ENCODE measurements at places on chromosomes 4 and X.

- DNase-seq, result no peak
These were observed 90.3 kb downstream of the CYSLTR1 start for GRCh38 chrX:78237127-78237526.

DNA sequence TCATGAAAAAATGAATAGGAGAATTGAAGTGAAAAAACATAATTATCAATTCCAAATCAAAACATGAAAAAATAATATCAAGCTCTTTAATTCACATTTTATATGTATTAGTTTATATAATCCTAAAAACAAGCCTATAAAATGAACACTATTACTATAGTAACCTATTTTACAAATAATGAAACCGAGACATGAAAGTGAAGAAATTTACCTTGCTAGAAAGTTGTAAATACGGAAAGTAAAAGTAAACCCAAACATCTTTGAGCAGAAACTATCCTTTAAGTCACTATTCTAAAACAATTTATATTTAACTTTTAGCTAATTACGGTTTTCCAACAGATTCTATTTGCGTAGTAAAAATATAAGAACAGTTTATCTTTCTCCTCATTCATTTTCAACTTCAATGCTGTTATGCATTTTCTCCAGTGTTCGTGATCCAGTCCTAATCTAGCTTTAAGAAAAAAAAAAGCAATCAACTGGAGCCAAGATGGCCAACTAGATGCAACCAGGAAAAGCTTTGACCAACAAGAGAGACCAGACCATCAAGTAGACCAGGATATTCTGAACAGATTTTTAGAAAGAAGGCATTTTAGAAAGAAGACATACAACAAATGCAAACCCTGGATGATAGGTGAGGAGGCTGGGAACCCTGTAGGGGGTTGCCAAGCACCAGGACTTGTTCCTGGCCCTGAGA, 67.0 kb downstream of the DDX53 start:
- DNase-seq, result no peak

- no peak for DNase-seq
These were observed 2.4 kb downstream of the CXXC4 start for GRCh38 chr4:104492183-104492771.

DNA sequence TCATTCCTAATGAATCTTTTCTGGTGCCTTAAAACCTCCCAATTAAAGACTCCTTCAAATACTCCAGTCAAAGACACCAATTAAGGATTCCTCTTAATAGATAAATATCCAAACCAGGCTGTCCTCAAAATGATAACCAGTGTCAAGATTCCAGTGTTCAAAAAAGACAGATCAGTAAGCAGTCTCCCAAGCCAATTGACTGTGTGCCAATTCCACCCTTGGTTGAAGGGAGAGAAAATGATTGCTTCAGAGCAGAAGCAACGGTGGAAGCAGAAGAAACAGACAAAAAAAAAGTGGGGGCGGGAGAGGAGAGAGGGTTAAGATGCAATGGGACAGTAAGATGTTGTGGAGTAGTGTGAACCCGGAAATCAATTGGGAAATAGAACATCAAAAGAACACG, 216.0 kb upstream of the FTHL17 start:
- no peak for DNase-seq

DNA sequence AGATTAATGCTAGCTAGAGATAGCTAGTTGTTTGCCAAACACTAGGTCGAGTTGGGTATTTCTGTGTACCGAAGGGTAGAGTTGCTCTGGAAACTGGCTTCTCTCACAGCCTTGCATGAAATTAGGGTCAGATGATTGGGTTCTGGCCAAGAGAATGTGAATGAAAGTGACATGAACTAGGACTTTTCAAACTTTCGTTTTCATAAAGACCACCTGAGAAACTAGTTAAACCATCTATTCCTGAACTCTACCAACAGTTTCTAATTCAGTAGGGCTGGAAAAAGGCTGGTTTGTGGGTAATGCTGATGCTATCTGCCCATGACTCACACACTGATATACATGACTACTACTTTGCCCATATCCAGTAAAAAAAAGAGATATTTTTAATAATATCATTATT, 157.6 kb downstream of the GASK1B start:
- no peak for DNase-seq

- no peak for DNase-seq
These were observed 7.6 kb upstream of the VEGFD start for GRCh38 chrX:15391850-15392249.

DNA sequence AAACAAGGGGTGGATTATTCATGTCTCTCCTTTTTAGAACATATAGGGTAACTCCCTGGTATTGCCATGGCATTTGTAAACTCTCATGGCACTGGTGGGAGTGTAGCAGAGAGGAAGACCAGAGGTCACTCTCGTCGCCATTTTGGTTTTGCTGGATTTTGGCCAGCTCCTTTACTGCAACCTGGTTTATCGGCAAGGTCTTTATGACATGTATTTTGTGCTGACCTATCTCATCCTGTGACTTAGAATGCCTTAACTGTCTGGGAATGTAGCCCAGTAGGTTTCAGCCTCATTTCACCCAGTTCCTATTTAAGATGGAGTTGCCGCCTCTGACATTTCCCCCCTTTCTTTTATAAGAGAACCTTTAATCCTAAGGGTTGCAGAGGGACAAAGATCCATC, 45.8 kb downstream of the MGST2 start:
- DNase-seq, result no peak

DNA sequence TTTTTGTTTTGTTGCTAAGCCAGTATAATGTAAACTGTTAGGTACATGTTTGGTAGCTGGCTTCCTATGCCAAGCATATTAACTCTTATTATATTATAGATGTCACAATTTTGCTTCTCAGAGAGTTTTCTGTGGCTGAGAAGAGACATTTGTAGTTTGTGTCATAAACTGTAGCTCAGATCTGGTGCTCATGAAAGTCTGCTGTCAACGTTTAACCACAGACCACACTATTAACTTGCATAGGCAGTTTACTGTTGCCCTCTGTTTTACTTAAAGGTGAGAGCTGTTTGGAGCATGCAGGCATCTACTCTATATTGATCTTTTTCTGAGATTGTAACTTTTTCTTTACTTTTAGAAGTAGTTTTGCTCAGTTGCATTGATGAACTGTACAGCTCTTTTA, 166.8 kb downstream of the TLL1 start:
- DNase-seq, result no peak

DNA sequence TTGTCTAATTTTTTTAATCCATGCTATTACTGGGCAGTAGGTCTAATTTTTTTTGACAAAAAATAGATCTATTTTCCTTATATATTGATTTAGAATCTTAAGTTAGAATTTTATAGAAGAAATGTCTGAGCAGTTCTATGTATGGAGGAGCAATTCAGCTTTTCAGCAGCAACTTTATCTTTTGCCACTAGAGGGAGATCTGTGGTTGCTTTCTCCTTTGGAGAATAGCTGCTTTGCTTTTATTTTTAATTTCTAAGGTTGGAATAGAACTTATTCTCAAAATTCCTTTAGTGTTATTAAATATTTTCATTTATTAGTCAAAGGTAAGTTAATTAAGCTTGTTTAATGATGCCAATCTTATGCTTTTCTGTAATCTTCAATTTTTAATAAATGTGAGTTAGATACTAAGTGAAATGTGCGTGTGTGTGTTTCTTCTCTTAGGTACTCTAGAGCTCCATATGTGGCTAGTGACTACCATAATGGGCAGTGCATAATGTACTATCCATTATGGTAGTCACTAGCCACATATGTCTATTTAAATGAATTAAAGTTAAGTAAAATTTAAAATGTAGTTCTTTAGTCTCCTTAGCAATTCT, 29.3 kb downstream of the FAM199X start:
- peak; percentile 24 for DNase-seq

DNA sequence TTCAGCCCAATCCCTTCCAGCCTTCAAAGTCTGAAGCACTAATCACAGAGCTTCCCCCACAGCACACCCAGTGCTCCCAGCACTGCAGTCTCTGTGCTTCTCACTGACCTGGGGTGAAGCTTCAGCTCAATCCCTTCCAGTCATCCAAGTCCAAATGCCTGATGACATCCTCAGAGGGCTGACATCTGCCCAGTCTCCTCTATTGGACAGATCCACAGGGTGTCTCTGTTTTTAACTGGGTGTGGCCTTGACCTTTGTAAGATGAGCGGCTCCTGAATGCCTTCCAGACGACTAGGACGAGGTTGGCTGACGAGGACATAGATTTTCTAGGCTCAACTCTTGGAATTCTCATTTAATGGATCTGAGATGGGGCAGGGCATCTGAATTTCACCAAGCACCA, 7.6 kb upstream of the SLC2A9 start:
- no peak for DNase-seq

- DNase-seq, result no peak
These were observed 83.8 kb downstream of the FIP1L1 start for GRCh38 chr4:53461244-53461643.

DNA sequence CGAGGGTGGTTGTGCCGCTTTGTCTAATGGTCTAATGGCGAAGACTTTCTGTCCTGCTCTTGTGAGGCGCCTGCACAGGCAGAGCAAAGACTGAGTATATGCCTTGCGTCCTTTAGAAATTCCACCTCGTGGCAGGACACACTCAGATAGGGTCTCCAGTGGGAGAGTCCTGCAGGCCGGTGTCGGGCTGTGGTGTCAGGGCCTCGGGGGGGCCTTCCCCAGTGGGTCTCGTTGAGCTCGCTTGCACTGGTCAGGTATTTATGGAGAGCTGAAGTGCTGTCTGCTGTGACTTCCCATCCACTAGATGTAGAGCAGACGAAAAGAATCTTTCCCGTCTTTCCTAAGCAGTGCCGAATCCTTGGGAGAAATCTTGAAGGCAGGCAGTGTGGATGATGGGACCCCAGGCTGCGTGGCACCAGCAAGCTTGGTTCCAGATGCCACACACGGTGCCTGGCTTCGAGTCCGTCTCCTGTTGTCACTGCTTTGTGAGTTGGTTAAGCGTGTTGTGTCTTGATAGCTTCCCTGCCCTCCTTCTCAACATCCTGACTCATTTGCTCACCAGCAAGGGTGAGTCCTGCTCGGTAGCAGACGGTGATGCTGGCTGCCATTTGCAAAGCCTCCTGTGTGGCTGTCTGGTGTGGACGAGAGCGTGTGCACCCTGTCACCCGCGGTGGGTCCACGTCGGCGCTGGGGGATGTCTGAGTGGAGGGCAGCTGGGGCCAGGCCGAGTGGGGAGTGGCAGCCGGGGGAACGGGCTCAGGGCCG, 20.5 kb downstream of the MAEA start:
- no peak for DNase-seq

- no peak for DNase-seq
These were observed 58.0 kb upstream of the ABCG2 start for GRCh38 chr4:88216395-88216794.

GRCh38 chr4:62531731-62532130, 1331.6 kb downstream of the ADGRL3 start:
- DNase-seq, result no peak

- DNase-seq, result no peak
These were observed 12.9 kb downstream of the TFE3 start for GRCh38 chrX:49030283-49030682.

DNA sequence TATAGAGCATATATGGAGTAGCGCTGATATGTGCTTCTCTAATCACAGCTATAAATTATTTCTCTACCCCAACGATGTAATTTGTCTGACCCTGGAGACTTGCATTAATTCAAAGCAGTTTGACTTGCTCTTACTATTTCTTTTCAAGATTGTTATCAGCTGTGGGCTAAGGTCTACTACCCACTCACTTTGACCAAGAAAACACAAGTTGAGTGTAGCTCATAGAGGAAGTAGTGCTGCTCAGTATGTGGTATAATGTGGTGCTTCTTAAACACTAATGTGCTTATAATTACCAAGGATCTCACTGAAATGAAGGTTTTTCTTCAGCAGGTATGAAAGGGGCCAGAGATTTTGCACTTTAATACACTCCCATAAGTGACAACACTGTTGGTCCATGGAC, 70.1 kb downstream of the INPP4B start:
- no peak for DNase-seq

- DNase-seq, result no peak
These were observed 26.9 kb downstream of the UBA6 start for GRCh38 chr4:67674098-67674497.

DNA sequence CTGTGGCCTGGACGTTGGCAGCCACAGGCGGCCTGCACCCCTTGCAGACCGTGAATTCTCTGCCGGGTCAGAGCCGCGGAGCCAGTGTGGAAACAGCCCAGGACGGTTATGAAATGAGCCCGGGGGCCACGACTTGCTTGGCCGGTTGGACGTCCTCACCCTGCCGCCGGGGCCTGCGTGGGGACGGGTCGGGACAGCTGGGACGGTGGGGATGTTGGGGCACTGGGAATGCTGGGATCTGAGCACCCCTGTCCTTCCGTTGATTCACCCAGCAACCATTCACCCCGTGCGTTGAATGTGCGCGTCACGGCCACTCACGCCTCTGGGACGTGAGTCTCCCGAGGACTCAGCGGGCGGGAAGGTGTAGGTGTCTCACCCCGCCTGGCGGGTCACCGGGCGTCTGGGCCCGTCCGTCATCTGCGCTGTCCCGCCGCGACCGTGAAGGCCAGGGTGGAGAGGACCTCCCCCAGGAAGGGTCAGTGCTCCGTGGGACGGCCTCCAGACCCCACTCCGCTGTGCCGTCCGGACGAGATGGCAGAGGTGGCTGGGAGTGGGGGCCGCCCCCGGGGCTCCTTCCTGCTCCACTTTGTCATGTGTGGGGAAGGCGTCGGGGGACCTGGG, 4.5 kb upstream of the PLCXD1 start:
- no peak for DNase-seq

DNA sequence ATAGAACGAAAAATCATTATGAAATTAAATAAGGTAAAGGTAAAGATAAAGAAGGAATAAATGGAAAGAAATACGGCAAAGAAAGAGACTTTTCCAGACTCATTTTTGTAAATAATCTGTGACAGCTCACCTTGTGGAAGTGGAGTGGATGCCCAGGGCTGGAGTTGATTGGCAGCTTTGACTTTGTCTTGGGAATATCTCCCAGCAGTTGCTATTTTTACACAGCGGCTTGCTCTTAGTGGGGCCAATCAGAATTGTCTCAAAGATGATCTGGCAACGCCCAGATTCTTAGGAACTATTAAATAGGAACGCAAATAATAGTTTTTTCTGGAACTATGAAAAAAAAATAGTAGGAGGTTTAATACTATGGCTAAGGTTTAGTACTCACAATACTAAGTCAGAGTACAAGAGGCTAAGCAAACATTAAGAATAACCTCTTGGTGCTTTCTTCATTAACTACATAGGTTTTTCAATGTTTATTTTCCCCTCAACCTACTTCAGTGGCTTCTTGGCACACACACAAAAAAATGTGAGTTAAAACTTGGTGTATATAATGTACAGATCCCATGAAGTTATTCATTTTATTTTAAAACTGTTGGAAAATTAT, 132.7 kb downstream of the TRAM1L1 start:
- no peak for DNase-seq

DNA sequence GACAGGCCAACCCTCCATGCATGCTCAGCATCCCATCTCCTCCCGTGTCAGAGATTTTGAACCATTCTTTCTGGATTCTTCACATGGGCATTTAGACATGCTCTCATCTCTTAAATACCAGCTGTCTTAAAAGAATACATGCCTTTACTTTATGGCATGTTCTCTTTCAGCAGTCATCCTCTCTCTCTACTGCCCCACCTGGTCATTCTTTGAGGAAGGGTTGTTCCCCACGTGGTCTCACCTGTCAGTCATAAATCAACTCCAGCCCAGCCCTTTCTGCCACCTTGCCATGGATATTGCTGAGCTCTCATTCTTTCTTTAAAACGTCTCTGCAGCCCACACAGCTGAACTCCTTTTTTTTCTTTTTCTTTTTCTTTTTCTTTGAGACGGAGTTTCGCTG, 111.3 kb downstream of the ARHGAP10 start:
- DNase-seq, result no peak

GRCh38 chr4:188639479-188640100, 500.3 kb downstream of the TRIML1 start:
- DNase-seq, result no peak

- no peak for DNase-seq
These were observed 204.8 kb upstream of the CT83 start for GRCh38 chrX:116667346-116668134.

All from COLO829 (cell line).